ENCODE measurements at places on chromosomes 12 and 14.

DNA sequence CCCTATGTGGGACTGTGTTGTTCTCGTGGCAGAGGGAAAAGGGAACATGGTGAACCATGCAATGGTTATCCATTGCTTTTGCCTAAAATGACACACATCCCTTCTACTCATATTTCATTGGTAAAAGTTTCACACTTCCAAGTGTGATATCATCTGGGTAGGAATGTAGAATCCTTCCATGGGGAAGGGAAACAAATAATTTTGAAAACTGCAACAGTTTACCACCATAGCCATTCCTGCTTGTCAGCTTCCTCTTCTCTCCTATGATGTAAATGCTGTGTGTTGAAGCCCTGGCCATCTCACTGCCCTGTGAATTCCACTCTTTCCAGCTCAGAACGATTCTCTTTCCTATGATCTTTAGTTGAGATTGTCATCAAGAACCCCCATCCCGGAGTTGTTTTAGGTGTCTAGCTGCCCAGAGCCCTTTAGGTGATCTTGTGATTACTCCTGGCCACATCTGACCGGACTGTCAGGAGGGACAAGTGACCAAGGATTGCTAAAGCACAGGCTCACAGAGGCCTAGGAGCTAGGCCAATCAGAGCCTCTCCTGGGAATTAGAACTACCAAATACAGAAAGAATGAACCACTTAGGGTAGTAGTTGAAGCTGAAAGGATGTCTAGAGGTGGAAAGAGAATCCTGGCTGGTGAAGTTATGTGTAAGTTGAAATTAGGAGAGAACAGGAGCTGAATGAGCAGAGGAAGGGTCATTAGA lies 84.6 kb downstream of the VCPKMT start:
- no peak for DNase-seq

DNA sequence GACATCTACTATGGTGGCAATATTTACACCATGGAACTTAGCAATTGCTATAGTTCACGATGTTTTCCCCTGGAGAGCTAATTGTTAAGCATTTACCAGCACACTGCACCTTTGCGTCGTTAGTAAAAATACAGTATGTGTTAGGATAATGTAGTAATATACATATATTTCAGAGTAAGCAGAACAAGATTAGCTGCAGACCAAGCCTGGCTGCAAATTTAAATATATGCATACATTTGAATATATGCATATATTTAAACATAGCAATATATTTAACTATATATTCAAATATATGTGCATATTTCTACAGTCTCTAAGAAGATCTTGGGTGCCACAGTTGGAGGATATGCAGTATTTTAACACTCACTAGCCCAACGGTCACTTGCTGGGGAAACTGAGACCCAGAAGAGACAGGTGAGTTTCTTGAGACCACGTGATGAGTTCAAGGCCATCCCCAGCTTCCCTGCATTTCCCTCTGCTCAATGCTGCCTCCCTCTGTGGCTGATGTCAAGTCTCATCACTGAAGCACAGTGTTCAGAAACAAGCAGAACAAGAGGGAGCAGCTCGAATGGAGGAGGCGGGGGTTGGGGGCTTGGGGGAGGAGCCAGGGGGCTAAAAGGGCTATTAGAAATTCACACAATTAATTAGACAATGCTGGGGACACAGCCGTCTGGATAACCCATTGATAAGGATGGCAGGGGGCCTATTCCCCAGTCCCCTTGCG lies 708.0 kb downstream of the MED13L start:
- no peak for DNase-seq

DNA sequence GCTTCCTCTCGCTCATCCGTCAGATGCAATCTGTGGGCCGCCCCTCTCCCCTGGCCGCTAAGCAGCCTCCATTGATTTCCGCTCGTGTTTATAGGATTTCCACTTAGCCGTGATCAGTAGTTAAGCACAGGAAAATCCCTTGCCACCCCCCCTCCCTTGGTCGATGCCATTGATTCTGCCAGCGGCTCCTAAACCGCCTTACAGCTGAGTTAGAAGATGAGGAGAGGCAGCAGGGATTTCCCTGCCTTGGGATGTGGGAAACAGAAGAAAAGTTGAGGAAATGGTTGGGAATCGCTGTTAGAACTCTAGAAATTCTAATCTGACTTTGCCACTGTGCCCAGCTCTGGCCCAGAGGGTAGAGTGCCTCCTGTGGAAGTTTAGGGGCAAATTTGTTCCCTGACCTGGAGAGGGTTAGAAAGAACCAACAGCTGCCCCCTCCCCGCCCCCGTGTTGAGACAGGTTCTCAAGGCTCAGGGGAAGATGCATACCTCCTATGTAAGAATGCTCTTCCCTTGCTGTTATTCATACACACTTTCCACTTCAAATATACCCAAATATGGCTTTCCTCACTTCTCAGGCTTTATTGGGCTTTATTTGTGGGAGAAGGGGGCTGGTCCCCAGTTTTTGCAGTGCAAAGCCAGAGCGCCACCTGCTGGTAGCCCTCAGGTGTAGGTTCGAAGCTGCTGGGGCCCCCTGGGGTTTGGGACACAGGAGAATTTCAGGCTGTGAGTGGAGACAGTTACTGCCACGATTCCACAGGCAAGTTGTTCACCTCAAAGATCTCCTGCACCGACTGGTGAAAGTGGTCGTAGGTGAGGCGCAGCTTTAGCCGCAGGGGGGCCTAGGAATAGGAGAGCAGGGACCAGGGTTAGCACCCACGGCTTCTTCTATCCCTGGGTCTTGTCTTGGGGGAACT lies 3.2 kb downstream of the THTPA start:
- peak; percentile 63 for DNase-seq

GRCh38 chr14:99946652-99947489 lies 118.4 kb upstream of the EVL start:
- DNase-seq: peak; percentile 21

DNA sequence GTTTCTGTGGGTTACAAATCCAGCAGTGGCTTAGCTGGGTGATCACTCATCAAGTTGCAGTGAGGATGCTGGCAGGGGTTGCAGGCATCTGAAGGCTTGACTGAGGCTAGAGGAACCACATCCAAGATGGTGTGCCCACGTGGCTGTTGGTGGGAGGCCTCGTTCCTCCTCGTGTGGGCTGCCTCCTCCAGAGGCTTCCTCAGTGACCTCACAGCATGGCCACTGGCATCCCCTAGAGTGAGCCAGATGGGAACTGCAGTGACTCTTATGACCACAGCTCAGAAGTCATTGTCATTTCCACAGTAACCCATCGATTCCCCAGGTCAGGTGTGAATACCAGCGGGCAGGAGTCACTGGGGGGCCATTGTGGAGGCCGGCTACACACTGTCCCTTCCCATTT lies 17.8 kb downstream of the AACS start:
- DNase-seq: no peak

GRCh38 chr14:72104011-72104613 lies 171.9 kb downstream of the RGS6 start:
- no peak for DNase-seq

- DNase-seq: no peak
Measured at GRCh38 chr12:52598966-52599365, 2.3 kb downstream of the KRT72 start.

DNA sequence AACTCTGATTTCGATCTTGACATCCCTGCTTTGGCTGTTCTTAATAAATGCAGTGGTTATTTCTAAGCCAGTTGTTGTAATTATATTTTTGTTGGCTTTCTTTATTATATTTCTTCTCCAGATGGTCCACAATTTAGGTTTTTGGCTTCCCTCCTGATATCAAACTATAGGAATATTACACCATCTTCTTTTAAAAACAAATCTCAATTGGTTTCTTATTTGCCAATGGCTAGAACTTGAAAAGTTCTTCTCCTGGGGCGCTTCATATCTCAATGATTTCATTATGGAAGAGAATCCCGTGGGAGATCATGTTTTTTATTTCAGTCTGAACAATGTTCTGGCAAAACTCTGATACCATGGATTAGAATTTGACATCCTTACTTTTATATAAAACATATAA lies 292.3 kb downstream of the FLRT2 start:
- DNase-seq: no peak
